ENCODE measurements at places on chromosomes 12 and 14.

DNA sequence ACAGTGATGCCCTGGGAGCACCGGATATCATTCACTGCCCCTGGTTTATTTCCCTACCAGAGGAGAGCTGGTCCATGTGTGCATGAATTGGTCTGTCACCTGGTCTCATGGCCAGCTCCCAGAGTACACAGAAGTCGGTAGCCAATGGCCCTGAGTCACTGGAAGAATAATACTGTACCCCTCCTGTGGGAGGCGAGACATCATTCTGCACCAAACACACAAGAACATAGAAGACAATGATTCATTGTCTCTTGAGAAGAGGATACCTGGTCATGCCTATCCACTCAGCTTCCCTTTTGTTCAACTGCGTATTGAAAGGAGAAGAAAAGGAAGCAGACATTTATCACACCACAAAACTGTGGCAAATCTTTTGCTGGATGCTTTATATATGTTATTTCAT lies 216.2 kb downstream of the DPF3 start:
- no peak for DNase-seq

- no peak for DNase-seq
Observed at GRCh38 chr14:77436042-77436441, 12.7 kb upstream of the NOXRED1 start.

GRCh38 chr12:7210642-7211151 lies 21.2 kb downstream of the PEX5 start:
- no peak for DNase-seq

GRCh38 chr14:75804570-75805275 lies 143.7 kb downstream of the TTLL5 start:
- DNase-seq = no peak

- peak; percentile 49 for DNase-seq
Observed at GRCh38 chr12:84793558-84794367, 118.8 kb downstream of the SLC6A15 start.

DNA sequence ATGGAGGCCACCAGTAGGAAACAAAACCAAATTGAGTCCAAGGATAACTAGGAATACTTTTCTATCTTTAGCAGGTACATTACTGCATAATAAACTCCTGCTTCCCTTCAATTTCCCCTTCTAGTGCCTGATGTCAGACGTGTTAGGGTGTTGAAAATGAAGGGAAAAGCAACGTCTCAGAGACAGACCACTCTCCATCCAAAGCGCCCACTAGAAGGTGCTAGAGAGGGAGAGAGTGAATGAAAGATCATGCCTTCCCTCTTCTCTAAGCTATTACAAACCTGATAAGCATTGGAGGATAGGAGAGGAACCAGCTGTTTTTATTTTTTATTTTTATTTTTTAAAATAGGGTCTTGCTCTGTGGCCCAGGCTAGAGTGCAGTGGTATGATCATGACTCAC lies 64.1 kb downstream of the ZNF641 start:
- no peak for DNase-seq

DNA sequence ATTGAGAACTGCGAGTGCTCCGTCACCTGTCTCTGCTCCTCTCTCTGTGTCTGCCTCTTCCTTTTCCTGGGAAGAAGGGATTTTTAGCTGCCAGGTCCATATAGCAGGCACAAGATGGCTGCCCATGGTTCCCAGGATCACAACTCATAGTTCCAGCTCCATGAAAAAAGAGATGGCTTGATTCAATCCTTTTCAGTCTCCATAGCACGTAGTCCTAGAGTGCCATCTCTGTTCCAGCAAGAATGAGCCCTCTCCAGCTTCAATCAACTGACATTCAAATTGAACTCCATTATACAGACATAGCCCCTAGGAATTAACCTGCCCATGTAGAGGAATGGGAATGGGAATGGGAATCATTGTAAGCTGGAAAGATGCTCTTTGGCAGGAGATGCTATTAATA lies 34.7 kb upstream of the RTRAF start:
- no peak for DNase-seq

DNA sequence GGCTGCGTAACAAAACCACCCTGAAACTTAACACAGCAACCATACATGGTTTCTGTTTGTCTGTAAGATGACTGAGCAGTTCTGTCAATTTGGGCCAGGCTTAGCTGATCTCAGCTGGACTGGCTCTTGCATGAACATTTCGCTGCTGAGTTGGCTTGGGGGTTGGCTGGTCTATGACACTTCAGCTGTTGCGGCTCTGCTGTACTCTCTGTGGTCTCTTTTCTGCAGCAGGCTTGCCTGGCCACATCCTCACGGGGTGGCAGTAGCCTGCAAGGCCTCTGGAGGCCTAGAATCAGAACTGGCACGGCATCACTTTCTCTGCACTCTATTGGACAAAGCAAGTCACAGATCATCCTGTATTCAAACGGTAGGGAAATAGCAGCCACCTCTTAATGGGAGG lies 216.2 kb downstream of the BCL11B start:
- no peak for DNase-seq

GRCh38 chr14:100673085-100673806 lies 53.4 kb upstream of the DLK1 start:
- no peak for DNase-seq

DNA sequence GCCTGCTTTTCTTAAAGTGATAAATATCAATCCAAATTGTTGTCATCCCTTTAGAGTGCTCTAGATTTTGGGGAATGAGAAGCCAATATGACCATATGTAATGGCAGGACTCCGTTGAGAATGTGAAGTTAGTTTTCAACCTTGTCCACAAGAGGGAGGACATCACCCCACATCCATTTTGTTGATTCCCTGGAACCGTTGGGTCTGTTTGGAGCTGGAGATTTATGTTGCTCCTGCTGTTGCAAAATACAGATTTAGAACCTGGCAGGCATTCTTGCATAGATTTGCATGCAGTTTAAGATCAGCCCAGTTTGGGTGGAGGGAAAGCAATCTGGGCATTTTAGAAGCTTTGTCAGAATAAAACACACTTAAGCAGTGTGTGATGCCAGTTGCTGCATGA lies 620.1 kb downstream of the NRXN3 start:
- no peak for DNase-seq

DNA sequence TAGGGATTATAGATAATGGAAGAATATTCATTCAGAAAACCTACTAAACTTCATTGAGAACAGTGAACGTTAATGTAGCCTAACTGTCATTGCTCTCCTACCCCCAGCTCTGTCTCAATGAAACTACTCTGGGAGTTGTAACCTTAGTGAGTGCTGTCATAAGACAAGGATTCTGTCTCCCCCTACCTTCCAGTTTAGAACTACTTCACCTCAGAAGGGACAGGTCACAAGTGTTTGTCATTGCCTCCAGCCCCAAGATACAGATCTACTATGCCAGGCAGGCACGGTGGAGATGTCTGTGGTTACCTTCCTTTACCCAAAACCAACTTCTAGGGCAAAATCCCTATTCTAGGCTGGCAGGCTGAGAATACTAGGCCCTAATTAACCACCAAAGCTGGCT lies 833.1 kb upstream of the SEL1L start:
- no peak for DNase-seq

DNA sequence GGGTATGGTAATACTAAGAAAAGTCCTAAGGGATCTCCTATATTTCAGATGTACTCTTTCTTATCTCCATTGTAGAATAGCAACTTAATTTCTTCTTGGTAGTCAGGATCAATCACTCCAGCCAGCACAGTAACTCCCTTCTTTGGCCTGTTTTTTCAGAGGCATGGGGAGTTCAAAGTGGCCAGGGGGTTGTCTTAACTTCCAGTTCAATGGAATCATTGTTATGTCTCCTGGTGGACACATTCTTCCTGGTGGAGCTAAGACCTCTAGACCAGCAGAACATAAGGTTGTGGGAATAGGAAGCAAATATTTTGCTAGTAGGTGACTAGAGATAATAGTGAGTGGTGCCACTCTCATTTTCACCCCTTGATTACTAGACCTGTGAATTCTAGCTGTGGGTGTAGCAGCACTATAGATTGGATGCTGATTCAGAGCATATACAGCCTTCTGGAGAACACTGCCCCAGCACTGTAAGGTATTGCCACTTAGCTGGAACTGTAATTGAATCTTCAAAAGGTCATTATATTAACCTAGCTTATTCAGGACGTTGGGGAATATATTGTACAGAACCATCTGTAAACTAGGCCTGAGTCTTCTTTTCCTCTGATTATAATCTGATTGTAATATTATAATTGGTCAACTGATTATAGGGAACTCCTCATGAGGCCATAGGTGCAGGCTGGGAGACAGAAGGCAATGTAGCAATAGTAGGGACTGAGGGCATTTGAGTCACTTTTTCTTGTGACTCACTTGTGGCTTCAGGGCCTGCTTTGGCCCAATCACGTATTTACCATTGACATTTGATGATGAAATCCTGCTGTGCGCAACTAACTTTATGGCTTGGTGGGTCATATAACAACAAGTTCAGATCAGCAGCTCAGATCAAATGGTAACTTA lies 60.2 kb upstream of the ATP2B1 start:
- DNase-seq = peak; percentile 97

DNA sequence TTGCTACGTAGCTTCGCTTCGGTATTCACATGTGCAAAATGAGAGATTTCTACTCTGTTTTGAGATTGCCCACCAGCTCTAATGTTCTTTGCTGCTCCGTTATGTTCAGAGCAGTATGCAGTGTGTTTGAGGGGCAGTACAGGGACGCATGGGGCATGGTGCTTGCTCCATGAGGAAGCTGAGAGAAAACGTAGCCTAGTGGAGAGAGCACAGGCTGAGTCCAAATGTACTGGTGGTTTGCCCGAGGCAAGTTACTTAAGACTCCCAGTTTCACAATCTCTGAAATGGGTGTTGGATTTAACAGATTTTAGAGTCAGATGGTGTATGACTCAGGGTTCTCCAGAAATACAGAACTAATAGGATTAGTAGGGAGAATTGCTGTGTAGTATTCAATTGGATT lies 310.5 kb downstream of the ETNK1 start:
- no peak for DNase-seq

DNA sequence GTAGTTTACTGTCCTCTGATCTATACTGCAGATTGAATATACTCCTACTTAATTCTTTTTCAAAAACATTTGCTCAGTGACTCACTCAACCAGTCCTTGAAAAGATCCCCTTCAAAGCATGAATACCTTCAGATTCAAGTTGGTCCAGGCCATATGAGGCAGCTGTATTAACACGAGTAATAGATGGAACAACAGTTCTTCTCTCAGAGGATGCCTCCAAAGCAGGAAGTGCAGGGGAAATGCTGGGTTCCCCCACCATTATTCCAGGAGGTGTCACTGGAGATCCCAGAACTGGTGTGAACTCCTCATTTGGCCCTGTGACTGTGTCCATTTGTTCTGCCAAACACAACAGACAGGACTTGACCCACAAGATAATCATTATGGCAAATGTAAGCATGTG lies 20.6 kb downstream of the ARMH4 start:
- DNase-seq = no peak

GRCh38 chr14:73741386-73741875 lies 27.2 kb upstream of the PNMA1 start:
- DNase-seq = no peak

GRCh38 chr12:59744564-59744963 lies 148.7 kb downstream of the SLC16A7 start:
- DNase-seq = no peak

- DNase-seq = no peak
Observed at GRCh38 chr12:19245106-19245505, 115.6 kb downstream of the PLEKHA5 start.

DNA sequence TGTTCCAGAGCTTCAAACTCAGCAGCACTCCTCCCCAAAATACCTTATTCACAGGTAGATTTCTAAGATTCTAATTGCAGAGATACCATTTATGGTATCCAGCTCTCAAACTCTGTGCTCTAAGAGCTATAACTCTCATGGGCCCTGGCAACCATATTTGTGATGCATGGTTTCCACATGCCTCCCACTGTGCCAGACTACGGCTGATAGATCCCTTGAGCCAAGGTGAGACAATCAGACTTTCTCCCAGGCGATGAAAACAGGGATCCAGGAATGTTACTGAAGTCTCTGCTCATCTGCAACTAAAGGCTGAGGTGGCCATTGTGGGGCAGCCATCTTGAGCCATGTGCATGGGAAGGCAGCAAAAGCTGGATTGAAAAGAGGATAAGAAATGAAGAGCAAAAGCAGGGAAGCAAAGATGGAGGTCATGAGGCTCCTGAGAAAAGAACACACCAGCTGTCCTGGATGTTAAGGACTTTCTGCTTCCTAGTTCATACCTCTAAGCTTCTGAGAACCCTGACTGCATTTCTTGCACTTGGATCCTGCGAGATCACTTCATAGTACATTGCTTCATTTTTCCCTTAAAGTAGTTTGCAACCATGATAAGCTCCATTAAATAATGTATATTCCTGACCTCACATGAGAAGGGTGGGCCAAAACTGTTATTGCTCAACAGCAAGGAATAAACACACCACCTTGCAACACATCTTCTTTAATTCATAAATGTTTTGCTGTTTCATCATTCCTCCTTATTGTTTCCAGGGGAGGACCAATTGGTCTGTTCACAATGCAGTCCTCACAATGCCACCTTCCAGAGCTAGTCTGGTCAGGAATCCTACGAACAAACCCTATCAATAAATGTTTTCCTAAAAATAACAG lies 5.4 kb downstream of the EGLN3 start:
- DNase-seq = no peak
